Panc1 (cell line): ENCODE measurements at places on chromosomes 16 and 17.

GRCh38 chr17:13030459-13031300, 12.9 kb upstream of the ELAC2 start:
- no peak for DNase-seq

DNA sequence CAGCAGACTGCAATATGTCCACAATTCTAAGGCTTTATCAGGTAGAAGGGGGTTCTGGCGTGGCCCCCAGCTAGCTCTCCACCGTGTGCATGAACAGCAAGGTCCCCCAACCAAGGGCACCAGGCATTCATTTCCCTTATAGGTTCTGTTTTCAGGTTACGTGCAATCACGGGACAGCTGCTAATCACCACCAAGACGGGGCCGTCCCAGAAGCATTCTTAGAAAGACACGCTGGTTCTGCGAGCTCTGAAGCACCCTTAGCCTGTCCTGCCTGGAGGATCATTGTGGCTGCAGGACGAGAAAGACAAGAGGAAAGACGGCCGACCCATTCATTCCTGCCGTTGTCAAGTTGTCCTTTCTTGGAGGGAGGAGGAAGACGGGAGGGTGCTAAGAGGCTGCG, 302.9 kb downstream of the SOX9 start:
- no peak for DNase-seq

DNA sequence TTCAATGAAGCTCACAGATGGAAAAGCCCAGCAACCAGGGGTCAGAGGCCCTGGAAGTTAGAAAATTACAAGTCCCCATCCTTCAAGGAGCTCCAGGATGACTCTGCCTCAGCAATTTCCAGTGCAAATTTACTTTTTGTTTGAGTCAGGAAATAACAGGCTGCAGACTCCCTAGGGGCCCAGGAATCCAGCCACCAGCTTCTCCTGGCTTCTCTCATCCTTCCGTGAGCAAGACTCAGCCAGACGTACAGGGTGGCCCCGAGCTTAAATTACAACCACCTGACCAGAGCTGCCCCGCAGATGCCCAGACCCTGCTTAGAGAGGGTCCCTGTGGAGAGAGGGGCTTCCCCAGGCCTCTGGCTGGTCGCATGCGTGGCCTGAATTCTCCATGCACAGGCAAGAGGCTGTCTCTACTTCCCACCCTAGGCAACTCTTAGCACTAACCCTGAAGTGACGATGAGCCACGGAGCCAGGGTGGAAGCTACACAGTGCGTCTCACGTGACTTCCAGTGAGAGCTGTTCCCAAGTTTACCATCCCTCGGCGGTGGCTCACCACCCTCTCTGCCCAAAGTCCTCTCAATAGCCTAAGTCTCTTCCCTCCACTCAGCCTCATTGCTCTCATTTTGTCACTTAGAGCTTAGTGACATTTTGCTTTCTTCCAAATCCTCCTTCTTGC, 27.1 kb downstream of the GPR142 start:
- DNase-seq: no peak

DNA sequence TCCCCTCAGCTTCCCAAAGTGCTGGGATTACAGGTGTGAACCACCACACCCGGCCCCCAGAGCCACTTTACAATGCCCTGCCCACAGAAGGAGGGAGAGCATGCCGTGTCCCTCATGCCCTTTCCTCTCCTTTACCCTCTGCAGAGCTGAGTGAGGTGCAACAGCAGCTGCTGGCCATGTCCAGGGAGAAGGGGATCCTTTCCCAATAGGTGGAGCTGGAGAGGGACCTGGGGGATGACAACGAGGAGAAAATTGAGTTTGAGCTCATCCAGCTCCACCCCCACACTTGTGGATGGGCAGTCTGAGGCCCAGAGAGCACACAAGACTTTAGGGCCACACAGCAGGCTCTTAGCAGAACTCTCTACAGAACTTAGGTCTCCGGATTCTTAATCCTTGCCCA, 7.9 kb upstream of the GSDMA start:
- DNase-seq: no peak

DNA sequence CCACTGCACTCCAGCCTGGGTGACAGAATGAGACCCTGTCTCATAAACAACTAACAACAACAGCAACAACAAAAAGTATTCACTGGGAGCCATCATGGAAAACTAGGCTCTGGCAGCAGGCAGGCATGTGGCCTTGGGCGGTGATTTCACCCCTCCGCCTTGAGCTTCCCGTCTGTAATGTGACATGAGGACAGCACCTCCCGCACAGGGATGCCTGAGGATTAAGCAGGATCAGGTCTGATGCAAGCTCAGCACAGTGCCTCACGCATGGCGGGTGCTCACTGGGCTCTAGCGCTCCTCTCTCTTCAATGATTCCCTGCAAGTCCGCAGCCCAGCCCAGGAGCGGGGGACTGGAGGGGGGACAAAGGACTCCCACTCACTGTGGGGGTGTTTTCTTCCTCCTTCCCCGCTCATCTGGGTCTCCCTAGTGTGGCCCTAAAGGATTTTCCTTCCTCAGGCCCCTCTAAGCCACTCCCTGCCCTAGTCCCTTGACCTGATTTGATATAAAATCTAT, 2.8 kb downstream of the PLCD3 start:
- no peak for DNase-seq

DNA sequence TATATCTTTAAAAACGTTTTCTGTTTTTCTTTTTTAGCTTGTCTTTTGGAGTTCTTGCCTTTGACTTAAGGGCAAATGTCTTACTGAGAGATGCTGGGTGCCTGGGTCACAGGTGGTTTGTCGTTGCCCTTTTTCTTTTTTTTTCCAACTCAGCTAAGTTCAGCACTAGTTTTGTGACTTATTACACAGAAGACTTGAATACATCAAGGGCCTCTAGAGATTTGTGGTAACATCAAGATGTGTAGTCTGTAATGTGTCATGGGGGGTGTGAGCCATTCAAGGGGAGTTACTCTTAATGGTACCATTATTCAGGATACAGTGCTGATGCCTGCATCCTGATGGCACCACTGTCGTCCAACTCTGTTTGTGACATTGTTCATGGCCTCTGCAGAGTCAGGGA, 95.1 kb downstream of the PRKCA start:
- DNase-seq: no peak

DNA sequence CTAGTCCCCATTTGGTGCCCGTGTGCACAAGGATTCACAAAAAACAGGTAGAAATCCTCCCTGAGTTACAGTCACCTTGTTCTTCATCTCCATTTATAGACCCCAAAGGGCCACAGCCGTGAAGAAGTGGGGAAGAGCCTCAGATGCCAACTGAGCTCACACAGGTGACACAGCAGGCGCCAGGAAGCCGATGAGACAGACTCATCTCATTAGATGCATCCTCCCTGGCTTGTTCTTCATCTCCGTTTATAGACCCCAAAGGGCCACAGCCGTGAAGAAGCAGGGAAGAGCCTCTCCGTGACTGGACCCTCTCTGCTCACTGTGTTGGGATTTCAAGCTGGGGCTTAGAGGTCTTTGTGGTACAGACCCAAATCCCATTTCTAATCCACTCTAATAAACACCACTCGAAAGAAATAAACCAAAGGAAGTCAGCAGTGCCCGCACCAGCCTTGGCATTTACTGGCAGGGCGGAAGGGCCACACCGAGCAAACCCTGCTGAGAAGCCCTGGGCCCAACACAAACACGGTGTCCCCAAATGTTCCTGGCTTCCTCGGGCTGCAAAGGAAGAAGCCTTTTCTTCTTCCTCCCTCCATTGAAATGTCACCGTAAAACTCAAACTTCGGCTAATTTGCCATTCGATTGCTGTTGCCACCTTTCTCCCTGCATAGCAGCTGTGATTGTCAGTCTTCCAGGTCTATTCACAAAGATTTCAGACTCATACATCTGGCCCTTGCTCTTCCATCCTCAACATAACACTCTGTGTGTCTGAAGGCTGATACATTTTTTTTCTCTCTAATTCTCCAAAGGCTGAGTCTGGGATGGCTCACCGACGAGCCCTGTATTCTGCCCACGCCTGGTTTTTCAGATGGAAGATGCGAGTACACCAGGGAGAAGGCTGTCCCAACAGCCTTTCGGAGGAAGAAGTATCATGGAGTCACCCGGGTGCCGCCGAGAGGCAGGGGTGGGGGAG, 44.9 kb upstream of the DOC2B start:
- no peak for DNase-seq

GRCh38 chr17:44118427-44119050, 4.9 kb downstream of the HDAC5 start:
- no peak for DNase-seq

DNA sequence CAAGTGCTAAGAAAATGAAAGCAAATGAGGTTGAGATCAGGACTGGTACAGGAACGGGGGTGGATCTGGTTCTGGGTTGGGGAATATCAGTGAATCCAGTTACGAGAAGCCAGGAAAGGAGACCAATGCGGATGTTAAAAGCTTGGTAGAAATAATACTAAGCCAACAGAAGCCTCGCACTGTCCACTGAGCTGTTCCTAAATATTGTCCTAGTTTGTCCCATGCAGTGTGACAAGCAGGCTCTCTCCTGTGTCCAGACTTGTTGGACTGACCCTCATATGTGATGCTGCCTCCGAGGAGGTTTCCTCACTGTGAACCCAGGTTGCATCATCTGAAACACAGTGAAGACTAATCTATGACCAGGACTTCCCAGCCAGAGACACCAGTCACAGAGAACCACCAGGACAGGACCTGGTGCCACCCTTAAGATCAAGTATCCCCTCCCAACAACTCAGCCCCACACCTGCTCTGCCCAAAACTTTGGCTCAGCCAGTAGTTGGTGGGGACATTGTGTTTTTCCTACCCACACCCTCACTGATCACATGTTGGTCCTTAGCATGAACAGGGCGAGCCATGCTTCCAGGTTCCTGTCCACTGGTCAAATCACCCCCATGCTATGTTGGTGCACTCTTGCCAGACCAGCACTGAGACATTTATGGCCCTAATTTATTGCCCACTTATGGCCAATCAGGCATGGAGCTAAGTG, 32.7 kb upstream of the SCNN1B start:
- no peak for DNase-seq
